Activated CD4-positive, CD25-positive, alpha-beta regulatory T cell treated with anti-CD3 and anti-CD28 coated beads, Interleukin-2, amount 50 U/mL, for 24 hours (primary cell): ENCODE measurements at places on chromosomes 13 and 19.

DNA sequence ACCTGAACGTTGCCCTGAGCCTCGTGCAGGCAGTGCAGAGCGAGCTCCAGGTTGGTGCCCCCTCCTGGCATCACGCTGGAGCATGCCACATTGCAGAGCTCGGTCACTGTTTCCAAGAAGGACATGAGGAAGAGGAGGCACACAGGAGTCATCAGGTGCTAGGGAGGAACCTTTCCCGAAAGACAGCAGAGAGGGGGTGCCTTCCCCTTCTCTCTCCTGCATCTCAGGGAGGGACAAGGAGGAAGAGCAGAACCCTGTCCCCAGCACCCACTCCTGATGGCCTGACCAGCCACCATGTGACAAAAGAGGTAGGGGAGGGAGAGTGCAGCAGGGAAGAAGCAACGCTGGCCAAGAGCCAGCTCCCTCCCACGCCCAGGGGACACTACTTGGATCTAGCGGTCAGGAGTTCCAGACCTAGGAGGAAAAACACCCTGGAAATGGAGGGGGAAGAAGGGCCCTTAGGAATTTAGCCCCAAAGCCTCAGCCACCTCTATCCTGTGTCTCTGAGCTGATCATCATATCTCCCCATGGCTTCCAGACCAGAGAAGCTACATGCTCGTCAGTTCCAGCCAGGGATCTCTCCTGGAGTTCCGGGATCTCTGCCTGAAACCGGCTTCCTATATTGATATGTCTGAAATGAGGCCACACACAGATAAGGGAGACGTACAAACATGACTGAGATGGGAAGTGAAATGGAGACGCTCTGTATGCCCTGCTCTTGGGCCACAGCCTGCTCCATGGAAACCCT, 17.0 kb upstream of the NAPA start:
- ATAC-seq = no peak

DNA sequence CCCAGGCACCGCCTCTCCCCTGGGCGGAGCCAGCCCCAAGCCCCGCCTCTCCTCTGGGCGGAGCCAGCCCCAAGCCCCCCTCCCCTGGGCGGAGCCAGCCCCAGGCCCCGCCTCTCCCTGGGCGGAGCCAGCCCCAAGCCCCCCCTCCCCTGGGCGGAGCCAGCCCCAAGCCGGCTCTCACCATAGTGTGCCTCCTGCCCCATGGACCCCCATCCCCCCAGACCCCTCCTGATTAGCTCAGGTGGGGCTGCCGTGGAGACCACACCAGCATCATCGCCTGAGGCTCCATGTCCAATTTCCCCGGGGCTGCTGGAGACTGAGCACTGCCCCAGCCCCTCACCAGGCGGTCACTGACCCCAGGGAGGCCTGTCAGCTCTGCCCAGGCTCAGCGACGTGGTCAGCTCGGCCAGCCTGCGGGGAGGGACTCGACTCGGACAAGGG, 4.2 kb upstream of the MADCAM1 start:
- no peak for ATAC-seq

DNA sequence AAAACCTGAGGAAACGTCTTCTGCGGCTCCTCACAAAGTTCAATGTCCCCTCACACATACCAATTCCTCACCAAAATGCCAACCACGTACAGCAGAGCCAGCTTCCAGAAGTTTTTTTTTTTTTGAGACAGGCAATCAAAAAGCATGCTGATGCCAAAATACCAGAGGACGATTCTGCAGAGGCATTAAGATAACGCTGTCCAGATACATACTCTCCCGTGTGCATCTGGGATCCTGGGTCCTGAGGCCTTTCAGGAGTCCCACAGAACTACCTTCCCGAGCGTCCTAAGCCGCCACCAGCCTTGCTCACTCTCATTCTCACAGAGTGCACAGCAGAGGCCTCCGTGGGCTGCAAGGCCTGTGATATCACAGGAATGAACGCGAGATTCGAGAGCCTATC, 5.0 kb downstream of the DCUN1D2 start:
- ATAC-seq = no peak

DNA sequence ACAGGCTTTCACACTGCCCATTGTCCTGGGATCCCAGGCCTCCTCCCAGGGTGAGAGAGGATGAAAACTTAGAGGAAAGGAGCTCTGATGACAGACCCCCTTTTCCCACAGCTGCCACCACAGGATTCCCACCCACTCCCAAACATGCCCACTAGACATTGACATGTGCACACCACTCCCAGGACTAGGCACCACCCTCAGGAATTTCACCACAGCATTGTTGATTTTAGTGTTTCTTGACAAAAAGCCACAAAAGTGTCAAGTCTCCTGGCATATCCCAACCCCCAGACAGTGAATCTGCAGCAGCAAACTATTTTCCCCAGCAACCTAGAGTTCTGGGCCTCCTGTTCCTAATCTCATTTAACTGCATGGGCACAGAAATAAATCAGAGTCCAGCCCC, 10.1 kb downstream of the ZNF714 start:
- no peak for ATAC-seq

DNA sequence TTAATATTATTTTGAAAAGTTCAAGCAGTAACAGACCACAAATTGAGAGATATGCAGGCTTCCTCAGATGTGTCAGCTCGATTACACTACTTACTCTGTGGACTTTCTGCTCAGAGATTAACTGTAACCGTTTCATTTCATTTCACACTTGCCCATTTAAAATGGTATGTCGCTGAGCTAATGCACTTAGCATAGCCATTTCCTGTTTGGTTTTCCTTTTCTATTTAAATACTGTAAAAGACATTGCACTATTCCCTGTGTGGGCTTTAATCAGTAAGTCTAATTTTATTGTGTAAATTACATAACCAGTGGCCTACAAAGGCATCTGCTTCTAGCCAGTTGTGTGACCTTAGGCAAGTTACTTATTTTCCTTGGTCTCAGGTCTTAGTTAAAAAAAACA, 237.6 kb downstream of the LACC1 start:
- ATAC-seq = no peak

- ATAC-seq = peak; percentile 16
Observed at GRCh38 chr19:49567861-49568441, 12.4 kb downstream of the NOSIP start.

GRCh38 chr13:101332583-101332982, 83.7 kb downstream of the NALCN start:
- ATAC-seq = no peak

GRCh38 chr13:105914291-105915036, 621.0 kb downstream of the EFNB2 start:
- no peak for ATAC-seq
